Stimulated activated CD4-positive, alpha-beta T cell treated with anti-CD3 and anti-CD28 coated beads, Interleukin-15, amount 100 ng/mL, for 1 hour (primary cell): ENCODE measurements at places on chromosomes 4 and X.

DNA sequence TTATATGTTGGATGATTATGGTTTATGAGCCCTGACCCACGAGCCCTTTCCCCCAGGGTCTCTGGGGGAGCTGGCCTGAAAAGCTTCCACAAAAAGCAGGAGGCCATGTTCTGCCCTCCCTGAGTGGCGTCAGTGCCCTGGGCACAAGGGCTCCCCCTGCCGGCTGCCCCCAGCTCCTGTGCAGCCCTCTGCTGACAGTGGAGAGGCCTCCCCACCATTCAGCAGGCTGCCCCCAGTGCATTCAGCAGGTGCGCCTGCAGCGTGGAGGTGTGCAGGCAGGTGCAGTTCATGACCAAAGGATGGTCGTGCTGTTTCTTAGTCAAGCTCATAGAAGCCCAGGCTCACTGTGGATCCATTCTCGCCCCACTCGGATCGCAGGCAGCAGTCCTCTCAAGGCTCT lies 12.5 kb upstream of the S100P start:
- no peak for DNase-seq

DNA sequence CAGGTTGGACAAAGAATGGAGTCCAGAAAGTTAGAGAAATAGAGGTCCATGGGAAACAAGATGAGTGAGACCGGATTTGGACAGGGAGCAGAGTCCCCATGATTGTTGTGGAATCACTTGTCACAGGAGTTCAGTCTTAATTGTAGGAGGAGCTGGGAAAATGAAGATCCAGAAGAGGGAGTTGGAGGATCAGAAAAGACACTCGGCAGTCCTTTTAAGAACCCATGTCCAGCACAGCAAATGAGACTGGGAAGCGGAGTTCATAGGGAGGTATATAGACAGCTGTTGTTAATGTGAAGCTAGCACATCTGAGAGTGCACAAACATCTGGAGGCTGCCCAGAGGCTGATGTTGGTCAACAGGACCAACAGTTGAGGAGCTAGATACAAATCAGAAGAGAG lies 111.4 kb upstream of the RXFP1 start:
- DNase-seq: no peak

DNA sequence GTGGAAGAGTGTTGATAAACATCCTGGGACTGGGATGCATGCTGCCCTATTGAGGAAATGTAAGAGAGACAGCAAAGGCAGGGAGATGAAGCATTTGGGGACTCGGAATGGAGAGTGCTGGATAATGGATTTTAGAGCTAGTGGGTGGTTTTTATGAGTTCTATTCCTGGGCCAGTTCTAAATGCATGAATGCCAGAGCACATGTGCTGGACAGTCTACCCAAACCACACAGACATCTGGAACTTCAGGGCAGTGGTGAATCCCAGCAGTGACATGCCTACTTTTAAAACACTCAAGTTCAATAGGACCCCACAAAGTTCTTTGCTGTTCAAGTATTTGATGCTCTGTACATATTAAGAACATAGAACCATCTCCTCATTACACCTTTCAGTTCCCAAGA lies 133.9 kb downstream of the CBR4 start:
- DNase-seq: no peak

GRCh38 chr4:112637552-112637866 lies 566 bp downstream of the LARP7 start:
- DNase-seq: no peak

- DNase-seq: no peak
These were observed 426.9 kb upstream of the BOD1L1 start for GRCh38 chr4:14054391-14054790.

GRCh38 chrX:21856504-21856903 lies 717 bp downstream of the YY2 start:
- no peak for DNase-seq

DNA sequence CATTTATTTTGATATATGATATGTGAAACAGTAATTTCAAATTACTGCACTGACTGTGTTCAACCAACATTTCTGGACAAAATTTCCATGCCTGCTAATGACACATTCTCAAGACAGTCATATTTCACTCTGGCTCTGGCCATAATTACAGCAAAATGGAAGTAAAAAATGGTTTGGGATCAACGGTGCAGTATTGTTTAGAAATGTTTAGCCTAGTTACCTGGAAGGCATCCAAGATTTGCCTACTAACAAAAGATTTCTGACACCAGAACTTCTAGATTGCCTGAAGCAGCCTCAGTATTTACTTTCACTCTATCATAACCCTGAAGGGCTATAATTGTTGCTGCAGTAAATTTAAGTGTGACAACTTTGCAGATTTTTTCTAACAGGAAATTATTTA lies 416.3 kb downstream of the PCDH10 start:
- no peak for DNase-seq

DNA sequence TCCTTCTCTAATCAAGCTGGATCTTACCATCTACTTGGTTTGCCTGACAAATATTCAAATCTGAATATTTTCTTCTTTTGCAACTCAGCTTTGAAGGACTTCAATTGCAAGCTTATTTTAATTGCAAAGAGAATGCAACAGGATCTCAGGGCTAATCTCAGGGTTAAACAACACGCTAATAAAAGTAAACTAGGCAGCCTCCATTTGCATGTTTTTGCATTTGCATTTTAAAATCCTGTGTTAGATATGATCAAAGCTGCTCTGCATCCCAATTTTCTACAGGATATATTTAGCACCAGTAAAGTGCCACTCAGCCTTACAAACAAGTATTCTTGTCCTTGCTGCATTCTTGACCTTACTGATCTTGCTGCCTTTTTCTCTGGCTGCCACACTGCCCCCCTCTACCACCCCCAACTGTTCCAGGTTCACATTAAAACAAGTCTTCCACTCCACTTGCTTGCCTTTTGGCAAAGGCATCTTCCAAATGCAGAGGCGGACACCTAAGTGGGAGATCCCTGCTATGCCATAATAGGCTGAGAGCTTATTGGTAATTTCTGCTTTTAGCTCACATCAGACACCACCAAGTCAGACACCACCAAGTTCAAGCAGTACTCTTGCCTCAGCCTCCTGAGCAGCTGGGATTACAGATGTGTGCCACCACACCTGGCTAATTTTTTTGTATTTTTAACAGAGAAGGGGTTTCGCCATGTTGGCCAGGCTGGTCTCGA lies 48.1 kb downstream of the GPRIN3 start:
- no peak for DNase-seq

DNA sequence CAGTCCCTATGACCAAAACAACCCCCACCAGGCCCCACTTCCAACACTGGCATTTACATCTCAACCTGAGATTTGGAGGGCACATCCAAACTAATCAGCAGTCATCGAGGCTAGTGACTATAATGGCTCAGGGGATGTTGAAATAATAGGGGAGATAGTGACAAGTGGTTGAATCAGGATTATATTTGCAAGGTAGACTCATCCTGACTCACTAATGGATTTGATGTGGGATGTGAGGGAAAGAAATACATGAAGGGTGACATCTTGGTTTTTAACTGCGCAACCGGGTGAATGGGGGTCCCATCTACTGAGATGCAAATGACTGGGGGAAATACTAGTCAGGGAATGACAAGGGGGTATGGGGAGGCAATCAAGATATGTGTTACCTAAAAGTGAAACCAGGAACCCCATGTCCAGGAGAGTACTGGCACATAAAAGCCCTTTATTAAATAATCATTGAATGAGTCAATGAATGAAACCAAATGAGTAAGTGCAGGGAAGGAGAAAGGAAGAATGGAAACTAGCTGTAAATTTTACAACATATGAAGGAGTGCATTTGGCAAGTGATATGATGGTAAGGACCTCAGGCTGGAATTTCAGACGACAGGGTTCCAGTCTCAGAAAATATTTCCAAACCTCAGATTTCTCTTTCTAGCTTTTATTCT lies 78.3 kb downstream of the PARM1 start:
- DNase-seq: no peak

DNA sequence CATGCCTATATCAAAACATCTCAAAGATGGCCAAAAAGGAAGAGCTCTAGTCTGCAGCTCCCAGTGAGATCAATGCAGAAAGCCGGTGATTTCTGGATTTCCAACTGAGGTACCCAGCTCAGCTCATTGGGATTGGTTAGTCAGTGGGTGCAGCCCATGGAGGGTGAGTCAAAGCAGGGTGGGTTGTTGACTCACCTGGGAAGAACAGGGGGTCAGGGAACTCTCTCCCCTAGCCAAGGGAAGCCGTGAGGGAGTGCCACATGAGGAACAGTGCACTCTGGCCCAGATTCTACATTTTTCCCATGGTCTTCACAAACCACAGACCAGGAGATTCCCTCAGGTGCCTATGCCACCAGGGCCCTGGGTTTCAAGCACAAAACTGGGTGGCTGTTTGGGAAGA lies 57.3 kb upstream of the FGF16 start:
- no peak for DNase-seq

DNA sequence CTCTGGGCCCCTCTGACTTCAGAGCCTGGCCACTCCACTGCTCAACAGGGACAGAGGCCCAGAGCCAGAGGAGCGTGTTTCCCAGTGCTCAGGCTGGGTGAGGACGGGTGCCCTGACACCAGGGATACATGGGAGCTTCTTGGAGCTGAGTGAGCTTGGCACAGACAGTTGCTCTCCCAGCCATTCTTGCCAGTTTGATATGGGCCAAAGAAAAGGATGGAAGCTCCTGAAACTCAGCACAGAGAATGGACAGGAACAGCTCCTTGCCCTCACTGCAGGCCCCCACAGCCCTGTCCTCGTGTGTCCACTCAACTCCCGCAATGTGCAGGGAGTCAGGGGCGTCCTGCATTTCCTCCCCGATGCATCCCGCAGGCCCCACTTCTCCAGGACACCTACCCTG lies 38.8 kb downstream of the NSG1 start:
- no peak for DNase-seq

DNA sequence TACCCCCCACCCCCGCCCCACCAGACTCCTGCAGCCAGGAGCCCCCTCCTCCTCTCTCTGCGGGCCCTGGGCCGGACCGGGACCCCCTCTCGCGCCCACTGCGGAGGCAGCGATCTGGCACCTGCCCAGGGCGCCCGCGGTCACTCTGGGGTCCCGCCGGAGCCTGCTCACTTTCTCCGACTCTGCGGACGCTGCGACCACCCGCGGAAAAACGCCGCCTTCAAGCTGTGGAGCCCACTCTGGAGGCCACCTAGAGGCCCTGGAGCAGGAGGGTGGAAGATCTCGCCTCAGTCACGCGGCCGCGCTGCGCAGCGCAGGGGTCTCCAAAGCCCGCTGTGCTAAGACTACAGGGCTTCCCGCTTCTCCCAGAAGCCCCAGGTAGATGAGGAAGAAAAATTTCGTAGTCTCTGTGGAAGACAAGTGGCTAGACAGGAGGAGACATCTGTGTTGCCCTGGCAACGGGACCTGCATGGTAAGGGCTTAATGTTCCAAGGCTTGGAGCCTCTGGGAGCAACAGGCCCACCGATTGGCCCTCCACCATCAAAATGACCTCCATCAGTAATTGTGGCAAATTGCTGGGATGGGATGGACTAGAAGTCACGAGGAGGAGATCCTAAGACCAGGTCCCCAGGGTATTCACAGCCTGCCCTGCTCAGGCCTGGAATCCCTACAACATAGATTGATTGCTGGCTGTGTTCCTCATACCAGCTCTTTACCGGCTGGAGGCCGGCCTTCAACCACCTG lies at the start of gene PNMA6F:
PNMA6F (minus strand) TSS at position 387 of the 744 bp plus-strand sequence. CDS start 1,093 bp downstream, outside the sequence.
- no peak for DNase-seq

DNA sequence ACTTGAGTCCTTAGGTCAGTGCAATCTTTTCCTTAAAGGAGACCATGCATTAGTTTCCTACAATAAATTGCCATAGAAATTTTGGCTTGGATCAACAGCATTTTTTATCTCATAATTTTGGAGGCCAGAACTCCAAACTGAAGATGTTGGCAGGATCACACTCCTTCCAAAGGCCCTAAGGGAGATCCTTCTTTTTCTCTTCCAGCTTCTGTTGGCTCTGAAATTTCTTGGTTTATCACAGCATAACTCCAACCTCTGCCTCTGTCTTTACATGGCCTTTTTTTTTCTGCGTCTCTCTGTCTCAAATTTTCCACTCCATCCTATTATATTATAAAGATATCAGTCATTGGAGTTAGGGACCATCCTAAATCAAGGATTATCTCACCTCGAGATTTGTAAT lies 282.2 kb downstream of the STIM2 start:
- DNase-seq: no peak

GRCh38 chr4:181083757-181084361 lies 1159.3 kb upstream of the TENM3 start:
- DNase-seq: no peak

GRCh38 chrX:73563738-73564068 lies 706 bp downstream of the CHIC1 start:
- DNase-seq: no peak

DNA sequence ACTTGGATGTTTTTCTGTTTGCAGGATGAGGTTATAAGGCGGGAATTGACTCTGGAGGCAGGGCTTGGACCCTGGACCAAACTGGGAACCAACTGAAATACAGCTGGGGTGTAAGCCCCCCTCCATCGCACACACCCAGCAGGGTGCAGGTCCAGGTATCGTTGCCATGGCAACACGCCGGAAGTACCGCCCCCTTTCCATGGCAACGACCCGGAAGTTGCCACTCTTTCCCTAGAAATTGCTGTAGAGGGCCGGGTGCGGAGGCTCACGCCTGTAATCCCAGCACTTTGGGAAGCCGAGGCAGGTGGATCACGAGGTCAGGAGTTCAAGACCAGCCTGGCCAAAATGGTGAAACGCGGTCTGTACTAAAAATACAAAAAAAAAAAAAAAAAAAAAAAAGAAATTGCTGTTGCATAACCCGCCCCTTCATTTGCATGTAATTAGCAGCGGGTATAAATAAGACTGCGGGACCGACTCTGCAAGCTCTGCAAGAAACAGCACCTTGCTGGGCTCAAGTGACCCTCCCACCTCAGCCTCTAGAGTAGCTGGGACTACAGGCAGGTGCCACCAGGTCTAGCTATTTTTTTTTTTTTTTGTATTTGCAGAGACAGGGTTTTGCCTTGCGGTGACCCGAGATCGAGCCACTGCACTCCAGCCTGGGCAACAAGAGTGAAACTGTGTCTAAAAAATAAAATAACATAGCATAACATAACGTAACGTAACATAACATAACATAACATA lies 139.6 kb downstream of the CRLF2 start:
- no peak for DNase-seq

- no peak for DNase-seq
These were observed 175.6 kb upstream of the ARX start for GRCh38 chrX:25191403-25191802.

DNA sequence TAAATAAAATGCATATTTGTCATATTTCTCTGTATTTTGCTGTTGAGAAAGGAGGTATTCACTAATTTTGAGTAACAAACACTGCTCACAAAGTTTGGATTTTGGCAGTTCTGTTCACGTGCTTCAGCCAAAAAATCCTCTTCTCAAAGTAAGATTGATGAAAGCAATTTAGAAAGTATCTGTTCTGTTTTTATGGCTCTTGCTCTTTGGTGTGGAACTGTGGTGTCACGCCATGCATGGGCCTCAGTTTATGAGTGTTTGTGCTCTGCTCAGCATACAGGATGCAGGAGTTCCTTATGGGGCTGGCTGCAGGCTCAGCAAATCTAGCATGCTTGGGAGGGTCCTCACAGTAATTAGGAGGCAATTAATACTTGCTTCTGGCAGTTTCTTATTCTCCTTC lies 3.3 kb downstream of the HTT start:
- no peak for DNase-seq

- DNase-seq: no peak
These were observed 63.6 kb downstream of the DCX start for GRCh38 chrX:111348429-111348828.
